ENCODE measurements at places on chromosomes 11 and 22. TPM values are rescaled to one million over a fixed set of nuclear protein-coding genes. Genes with fewer than 3 reads are reported as not detected.

The PRR5 gene
- total RNA-seq = not detected

The ARVCF gene
- total RNA-seq = 5.1 TPM

The KRTAP5-8 gene
- total RNA-seq = not detected

The BUD13 gene
- total RNA-seq = 18.5 TPM

All from M059J (cell line).